ENCODE measurements at places on chromosomes 2 and 18.

- no peak for DNase-seq
Observed at GRCh38 chr2:601387-601698, 75.9 kb downstream of the TMEM18 start.

- DNase-seq, result no peak
Observed at GRCh38 chr2:234858790-234859329, 93.0 kb upstream of the SH3BP4 start.

- no peak for DNase-seq
Observed at GRCh38 chr2:41958251-41958650, 89.6 kb upstream of the PKDCC start.

GRCh38 chr2:75954761-75955160 lies 244.0 kb upstream of the GCFC2 start:
- no peak for DNase-seq

DNA sequence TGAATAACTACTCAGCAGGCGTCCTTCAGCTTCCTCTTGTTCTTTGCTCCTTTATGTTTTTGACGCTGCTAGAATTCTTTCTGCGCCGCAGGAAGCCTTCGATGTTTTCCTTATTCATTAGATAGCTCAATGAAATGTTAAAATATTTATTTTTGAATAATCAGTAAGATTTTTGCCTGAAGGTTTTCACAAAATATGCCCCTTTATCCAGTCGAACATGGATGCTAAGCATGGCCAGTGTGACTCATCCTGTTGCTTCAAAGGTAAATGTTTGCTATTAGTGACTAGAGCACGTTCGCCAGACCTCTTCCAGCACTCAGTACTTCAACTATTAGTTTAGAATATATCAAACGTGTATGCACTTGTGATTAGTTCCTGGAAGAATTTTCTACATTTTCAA lies 7.6 kb upstream of the MEIS1 start:
- DNase-seq, result no peak

DNA sequence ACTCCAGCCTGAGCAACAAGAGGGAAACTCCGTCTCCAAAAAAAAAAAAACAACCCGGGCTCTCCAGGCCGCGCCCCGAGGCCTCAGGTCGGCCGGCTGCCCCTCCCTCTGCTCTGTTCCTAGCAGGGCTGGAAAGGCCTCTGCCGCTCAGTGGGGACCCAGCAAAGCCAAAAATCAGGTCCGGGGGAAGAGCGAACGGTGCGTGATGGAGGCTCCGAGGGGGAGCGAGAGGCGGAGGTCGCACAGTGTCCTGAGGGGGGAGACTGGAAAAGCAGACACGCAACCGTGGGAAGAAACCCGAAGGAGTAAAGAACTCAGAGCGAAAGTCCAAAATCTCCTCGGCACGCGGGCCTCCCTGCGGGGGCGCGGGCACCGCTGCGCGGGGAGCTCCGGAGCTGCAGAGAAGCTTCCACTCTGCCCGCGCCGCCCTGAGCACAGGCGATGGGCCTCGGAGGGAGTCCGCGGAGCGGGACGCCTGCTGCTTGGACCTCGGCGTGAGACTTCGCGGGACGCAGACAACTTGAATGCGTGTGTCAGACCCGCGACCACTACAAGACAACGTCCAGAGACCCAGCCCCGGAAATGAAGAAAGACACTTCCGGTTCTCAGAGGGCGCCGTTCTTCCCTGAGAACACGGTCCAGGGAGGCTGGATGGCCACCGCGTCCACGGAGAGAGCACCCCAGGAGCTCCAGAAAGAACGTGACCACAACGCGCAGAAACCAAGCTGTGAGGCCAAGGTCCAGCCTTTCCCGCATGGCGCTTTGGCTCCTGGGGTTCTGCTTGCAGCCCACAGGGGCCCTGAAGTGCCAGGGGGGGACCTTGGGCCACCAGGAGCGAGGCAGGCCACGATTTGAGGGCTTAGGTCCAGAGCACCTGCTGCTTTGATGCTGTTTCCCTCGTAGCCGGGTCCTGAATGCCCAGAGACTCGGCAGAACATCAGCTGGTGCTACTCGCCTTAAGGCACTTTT lies 219.8 kb downstream of the DPP10 start:
- DNase-seq, result peak; percentile 64

DNA sequence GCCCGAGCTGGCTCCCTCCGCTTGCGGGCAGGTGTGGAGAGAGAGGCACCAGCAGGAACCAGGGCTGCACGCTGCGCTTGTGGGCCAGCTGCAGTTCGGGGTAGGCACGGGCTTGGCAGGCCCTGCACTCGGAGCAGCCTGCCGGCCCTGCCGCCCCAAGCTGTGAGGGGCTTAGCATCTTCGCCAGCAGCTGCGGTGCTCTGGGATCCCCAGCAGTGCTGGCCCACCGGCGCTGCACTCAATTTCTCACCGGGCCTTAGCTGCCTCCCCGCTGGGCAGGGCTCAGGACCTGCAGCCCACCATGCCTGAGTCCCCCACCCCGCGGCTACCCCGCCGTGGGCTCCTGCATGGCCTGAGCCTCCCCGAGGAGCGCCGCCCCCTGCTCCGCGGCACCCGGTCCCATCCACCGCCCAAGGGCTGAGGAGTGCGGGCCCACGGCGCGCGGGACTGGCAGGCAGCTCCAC lies 434.4 kb upstream of the RGPD4 start:
- DNase-seq, result no peak

DNA sequence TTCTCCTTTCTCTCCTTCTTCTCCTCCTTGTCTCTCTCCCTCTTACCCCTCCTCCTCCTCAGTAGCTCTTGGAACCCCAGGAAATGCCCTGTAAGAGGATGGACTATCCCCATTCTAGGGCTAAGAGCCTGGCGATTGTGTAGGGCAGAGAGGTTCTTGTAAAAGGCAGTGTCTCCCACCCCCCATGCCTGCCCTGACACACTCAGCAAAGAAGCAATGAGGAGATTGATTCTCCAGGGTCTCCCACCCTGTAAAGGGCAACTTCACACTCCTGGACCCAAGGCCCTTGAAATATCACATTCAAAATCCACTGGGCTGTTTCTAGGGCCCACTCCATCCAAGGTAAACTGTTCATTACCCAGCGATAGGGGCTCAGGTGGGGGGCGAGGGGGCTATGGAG lies 144.1 kb downstream of the INSIG2 start:
- no peak for DNase-seq

DNA sequence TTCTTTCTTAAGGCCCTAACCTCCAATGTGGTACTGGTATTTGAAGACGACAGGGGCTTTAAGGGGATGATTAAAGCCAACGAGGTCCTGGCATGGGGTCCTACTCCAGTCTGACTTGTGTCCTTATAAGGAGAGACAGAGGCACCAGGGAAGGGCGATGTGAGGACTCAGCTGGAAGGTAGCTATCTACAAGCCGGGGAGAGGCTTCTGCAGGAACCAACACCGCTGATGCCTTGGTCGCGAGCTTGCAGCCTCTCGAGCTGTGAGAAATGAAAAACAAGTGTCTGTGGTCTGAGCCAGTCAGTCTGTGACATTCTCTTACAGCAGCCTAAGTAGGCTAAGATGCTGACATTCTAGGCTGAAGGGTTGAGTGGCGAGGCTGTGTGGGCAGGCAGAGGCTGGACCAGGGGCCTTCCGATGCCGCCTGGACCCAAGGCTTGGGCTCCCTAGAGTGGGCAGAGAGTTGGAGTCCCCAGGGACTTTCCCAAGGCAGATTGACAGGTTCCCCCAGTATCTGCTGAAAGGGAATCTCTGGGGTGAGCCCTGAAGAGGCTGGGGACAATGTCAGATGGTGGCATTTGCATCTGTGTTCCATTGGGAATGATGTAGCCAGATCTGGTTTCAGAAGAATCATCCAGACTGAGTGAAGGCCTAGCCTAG lies 322.9 kb upstream of the HS6ST1 start:
- no peak for DNase-seq

GRCh38 chr2:160110674-160111239 lies 48.3 kb upstream of the PLA2R1 start:
- DNase-seq, result no peak

GRCh38 chr2:31802711-31803110 lies 208.1 kb downstream of the MEMO1 start:
- DNase-seq, result no peak

GRCh38 chr18:46374850-46375249 lies 270.7 kb downstream of the HAUS1 start:
- DNase-seq, result no peak

DNA sequence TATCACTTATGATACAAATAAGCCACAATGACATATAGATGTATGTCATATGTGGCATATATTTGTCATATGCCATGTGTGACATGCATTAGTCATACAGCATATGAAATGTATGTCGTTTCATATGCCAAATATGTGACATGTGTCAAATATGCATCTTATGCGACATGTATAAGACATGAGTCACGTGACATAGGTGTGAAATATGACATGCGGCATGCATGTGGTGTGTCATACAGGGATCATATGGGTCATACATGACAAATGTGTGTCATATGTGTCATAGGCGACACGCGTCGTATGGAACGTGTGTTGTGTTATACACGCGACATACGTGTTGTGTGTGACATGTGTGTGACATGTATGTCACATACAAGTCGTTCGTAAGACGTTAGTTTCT lies 2154.0 kb upstream of the PIK3C3 start:
- no peak for DNase-seq

DNA sequence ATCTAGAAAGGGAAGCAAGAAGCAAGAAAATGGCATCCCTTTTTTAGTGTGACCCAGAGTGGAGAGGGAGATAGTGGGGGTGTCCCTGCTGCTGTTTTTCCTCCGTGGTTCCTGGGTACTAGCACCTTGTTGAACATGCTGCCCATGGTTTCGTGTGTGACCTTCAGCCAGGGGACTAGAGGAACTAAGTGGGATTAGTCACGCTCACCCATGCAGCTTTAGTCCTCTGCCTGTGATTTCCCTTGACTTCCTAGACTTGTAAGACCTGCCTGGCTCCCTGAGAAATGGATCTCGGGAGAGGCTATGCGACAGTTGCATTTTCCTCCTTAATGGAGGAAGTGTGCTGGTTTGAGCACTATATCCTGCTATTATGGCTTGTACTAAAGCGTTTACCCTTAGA lies 471.4 kb downstream of the DCDC2C start:
- no peak for DNase-seq

DNA sequence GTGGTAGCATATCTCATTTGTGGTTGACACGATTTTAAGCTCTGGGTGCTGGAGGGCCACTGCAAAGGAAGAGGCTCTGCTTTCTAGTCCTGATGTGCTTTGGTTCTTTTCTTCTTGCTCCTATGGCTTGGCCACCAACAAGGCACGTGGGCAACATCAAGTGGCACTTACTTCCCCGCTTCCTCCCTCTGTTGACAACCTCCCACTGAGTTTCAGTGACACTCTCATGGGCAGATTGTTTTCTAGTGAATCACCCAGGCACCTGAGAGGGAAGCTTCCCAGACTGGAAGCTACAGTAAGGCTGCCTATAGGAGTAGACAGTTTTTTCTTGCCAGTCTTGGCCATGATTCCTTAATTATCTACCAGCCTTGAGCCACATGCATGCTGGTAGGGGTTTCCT lies 89.0 kb downstream of the NBAS start:
- no peak for DNase-seq

DNA sequence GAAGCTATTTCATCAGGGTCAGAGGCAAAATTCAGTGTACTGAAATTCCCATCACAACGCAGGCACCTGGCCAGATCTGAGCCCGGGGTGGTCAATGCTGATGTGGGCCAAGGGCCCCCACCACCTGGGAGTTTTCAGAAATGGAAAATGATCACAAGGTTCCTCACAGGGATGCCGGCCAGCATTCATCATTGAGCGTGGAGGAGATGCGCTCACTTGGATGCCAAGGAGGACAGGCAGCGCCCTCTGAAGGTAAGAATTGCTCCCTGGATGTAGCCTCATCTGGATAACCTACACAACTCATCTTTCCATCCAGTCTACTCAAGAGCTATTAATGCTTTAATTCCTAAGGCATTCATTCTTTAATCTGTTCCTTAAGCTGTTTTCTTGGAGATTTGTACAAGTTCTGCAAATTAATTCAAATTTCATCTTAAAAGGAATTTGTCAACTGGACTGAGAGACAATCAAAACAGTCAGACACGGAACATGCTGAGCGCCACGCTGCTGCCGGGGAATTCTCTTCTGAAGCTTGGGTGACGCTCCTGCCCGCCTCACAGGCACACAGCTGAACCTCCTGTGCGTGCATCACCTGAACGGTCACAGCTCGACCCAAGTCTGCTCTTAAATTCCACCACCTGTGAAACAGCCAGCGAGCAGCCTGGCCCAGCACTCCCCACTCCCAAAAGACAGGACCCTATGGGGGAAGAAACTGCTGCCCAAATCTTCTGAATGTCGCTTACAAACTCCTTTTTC lies 206.7 kb downstream of the HDAC4 start:
- no peak for DNase-seq

- DNase-seq, result no peak
Observed at GRCh38 chr2:148926291-148926961, 51.4 kb downstream of the KIF5C start.

DNA sequence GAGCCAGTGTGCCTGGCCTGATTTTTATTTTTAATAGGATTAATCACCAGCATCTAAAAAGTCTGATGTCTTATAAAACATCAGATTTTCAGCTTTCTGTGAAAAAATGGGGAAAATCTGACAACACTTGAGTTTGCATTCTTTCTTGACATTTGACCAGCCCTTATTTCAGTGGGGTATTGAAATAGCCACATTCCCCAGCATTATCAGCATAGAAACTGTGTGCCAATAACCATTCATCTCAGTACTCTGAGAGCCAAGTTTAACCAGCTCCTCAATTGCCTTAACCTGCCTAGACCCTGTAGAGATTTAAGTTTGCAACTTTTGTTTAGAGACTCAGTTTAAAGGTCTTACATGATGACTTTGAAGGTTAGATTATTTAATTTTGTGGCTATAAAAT lies 155.0 kb downstream of the CERS6 start:
- DNase-seq, result no peak

DNA sequence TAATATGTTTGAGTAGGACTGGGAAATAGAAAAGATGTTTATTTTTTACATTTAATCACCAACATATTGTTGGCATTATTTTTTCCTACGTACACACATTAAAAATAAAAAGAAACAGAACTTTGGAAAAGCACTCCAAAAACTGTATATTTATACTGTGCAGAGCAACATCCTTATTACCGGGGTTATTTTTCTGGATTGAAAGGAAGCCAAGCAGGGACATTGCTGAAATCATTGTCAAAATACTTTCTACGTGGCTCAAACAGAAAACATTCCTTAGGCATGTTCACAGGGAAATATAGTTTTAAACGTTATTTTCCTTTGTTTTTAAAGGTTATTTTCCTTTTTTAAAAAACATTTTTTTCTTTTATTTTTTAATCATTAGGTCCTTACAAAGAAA lies 315.0 kb upstream of the SMIM21 start:
- DNase-seq, result no peak

- DNase-seq, result no peak
Observed at GRCh38 chr18:8978394-8978793, 124.1 kb upstream of the NDUFV2 start.

DNA sequence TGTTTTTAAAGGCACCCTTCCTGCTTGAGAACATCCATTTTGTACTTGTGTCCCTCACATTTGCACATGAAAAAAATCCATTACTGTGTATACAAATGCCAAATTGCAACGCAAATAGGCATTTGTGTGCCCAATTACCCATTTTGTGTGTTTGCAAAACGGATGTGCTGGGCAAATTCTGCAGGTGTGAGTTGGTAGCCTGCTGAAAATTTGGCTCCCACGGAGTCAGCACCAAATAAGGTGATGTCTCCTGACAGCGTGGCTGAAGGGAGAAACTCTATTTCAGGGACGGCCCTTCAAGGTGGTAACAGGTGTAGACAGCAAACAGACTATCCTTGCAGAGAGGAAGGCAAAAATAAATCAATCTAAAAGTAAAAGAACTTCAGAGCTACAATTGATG lies 661.1 kb downstream of the BCL11A start:
- DNase-seq, result no peak

GRCh38 chr2:210971431-210971830 lies 415.0 kb downstream of the CPS1 start:
- no peak for DNase-seq
